ENCODE measurements at places on chromosomes 1 and 21.

- no peak for DNase-seq
These were observed 42.1 kb downstream of the HOOK1 start for GRCh38 chr1:59856725-59857338.

GRCh38 chr1:232868793-232869491 is 63.7 kb downstream of the MAP10 start:
- DNase-seq = no peak

- DNase-seq = no peak
These were observed 154.1 kb upstream of the TMEM51 start for GRCh38 chr1:14999441-14999840.

DNA sequence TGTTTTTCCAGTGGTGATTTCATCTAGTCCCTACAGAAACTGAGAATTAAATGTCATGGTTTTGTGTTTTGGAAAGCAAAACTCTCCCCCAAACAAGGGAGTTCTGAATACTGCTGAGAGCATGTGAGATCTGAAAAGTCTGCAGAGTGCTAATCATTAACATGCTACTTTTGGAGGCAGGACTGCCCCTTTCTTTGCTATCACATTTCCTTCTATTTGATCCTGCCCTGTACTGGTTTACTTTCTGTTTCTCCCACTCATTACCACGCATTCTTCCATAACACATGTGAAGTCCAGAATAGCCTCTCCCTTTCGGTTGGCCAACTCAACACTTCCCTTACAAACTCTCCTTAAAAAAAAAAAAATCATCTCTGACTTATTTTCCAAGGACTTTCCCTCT is 63.6 kb downstream of the GADD45A start:
- no peak for DNase-seq

DNA sequence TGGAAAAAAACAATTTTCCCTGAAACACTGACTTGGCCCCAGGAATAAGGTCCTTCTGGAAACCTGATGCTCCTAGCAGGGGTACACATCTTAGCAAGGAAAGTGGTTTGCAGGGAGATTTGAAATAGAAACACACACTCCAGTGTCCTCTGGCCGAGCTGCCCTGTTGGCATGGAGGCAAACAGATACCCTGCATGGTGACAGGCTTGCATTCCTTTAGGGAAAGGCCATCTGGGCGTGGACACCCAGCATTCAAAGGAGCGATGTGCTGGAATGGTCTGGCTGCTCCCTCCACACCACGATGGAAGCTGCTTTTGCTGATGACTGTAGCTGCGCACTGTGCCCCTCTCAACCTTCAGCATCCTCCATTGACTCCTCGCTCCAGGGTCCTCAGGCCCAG is 41.5 kb upstream of the BCAR3 start:
- DNase-seq = no peak

DNA sequence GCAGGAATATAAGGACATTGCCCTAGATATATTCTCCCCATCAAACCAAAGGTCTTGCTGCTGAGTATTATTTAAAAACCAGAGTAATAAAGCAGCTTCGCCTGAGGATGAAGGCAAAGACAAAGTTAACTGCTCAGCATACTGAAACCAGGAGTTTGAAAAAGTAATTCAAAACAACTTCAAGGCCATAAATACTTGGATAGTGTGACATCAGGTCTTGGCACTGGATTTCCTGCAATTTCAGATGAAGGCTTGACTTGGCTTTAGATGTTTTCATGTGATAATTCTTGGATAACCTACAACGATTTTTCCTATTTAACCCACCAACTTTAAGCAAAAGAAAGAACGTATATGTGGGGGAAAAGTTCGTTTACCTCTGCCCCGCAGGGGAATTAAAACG is 10.6 kb downstream of the SOD1 start:
- DNase-seq = no peak

- DNase-seq = no peak
These were observed 66.6 kb upstream of the ADAMTS5 start for GRCh38 chr21:27033471-27033870.

DNA sequence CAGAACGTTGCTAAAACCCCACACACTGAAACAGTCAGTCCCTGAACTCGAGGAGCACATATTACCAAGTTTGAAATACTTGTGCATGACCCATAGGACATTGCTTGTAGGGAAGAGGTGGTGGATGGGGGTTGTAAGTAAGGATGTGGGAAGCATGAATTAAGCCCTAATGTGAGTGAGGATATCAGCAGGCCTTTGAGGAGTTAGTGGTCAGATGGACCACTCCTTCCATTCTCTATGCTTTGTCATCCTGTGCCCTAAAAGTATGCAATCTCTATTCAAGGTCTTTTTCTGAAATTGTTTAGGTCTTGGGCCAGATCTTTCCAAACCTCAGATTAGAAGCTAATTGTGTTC is 70.9 kb upstream of the SAMSN1 start:
- DNase-seq = no peak

DNA sequence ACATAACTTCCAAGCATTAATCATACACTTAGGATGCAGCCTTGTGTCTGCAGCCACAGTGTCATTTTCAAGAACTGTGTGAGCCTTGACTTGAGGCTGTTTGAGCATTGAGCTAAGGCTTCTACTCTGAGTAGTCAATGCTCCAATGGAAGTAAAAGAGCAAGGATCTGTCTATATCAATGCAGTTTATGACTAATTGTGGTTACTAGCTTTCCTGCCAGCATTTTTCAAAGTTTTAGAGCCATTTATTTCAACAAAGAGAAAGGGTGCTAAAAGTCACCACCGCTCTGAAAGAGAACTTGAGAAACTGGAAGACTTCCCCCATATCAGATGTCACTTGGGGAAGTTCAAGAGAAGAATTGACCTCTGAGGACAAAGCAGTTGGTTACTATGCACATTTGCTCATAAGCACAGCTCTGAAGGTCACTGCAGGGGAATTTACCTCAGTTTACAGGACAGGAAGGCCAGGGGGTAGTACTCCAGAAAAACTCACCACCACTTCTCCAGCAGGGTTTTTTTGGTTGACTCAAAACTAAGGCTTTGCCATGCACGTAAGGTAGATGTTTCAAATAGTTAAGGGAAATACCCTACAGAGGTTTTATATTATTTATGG is 24.5 kb upstream of the RGS1 start:
- DNase-seq = no peak

DNA sequence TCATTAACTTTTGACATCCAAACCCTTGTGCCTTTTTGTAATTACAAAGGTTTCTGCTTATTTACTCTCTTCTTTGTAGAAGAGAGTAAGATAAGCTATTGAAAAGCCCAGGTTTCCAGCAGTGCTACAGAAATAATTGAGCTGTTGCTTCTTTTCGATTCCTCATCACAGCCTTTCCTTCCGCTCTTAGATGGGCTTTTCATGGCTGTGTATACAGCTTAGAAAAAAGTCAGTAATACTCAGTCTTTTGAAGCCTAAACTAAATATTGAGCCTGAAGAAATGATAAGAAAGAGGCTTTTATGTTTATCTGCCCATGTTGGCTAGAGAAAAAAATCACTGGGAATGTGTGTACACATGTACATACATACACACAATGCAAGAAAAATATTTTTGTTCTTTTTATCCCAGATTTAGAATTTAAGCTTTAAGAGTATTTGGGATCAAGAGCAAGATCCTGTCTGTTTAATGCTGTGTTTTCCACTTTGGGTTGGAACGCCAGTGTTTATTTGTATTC is 172.4 kb downstream of the VPS13D start:
- DNase-seq = no peak

GRCh38 chr1:94281361-94282142 is 44.2 kb upstream of the ARHGAP29 start:
- DNase-seq = no peak

- DNase-seq = no peak
These were observed 63.3 kb upstream of the ADGRL4 start for GRCh38 chr1:79069828-79070227.

Data from T-cell (primary cell).